ENCODE measurements at places on chromosomes 1 and 21. TPM values are rescaled to one million over a fixed set of nuclear protein-coding genes. Genes with fewer than 3 reads are reported as not detected.

- no peak overlapping the region for H3K27ac ChIP-seq
- H3K4me1 ChIP-seq = no peaks in the 10 kb centered on the region
- DNase-seq = peak; percentile 55
- H3K36me3 ChIP-seq = no peaks in the 10 kb centered on the region
- no peak overlapping the region for H3K4me3 ChIP-seq
These were observed 381.1 kb upstream of the PKN2 start for GRCh38 chr1:88302843-88303486.

GRCh38 chr21:29670228-29670627 lies 269.6 kb downstream of the GRIK1 start:
- no peaks in the 10 kb centered on the region for H3K36me3 ChIP-seq
- H3K27ac ChIP-seq = no peak overlapping the region
- H3K4me3 ChIP-seq = no peak overlapping the region
- no peaks in the 10 kb centered on the region for H3K27me3 ChIP-seq
- H3K4me1 ChIP-seq = no peaks in the 10 kb centered on the region
- no peak for DNase-seq

GRCh38 chr1:170734412-170735175 lies 70.7 kb downstream of the PRRX1 start:
- no peak for DNase-seq
- no peak overlapping the region for H3K4me3 ChIP-seq
- no peaks in the 10 kb centered on the region for H3K27me3 ChIP-seq
- no peaks in the 10 kb centered on the region for H3K4me1 ChIP-seq
- no peaks in the 10 kb centered on the region for H3K36me3 ChIP-seq

DNA sequence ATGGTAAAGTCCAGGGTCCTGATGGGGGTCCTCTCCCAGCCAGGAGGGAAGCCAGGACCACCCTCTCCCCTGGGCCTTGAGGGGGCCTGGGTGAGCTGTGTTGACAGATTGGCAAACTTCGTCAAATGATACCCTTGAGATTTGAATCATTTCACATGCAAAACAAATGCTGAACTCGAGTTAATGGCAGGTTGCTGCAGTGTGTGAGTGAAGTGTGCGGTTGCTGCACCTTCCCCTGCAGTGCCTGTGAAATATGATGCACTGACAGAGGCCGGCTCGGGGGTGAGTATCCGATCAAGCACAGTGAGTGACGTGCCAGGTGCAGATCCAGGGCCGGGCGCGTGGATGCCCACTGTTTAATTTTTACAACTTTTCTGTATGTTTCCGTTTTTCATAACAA lies 5.7 kb upstream of the KRTAP12-1 start:
- H3K4me1 ChIP-seq = no peaks in the 10 kb centered on the region
- no peak overlapping the region for H3K27ac ChIP-seq
- H3K27me3 ChIP-seq = peaks cover 10% of the 10 kb centered on the region
- no peak overlapping the region for H3K4me3 ChIP-seq
- no peaks in the 10 kb centered on the region for H3K36me3 ChIP-seq

GRCh38 chr1:169890761-169891538 lies 2.7 kb downstream of the SCYL3 start:
- H3K4me1 ChIP-seq = peaks cover 23% of the 10 kb centered on the region
- H3K27me3 ChIP-seq = no peaks in the 10 kb centered on the region
- peak overlapping the region; percentile 15 for H3K27ac ChIP-seq
- no peak overlapping the region for H3K4me3 ChIP-seq

GRCh38 chr1:119222271-119222670 lies 81.8 kb upstream of the WARS2 start:
- no peaks in the 10 kb centered on the region for H3K27me3 ChIP-seq
- H3K27ac ChIP-seq = no peak overlapping the region
- H3K4me1 ChIP-seq = no peaks in the 10 kb centered on the region

- no peak for DNase-seq
- H3K4me1 ChIP-seq = peaks cover 5% of the 10 kb centered on the region
- H3K27ac ChIP-seq = peak overlapping the region; percentile 98
- peak overlapping the region; percentile 76 for H3K4me3 ChIP-seq
These were observed 504 bp downstream of the DHRS3 start for GRCh38 chr1:12617511-12617900.

- no peak for DNase-seq
- H3K27ac ChIP-seq = no peak overlapping the region
- no peaks in the 10 kb centered on the region for H3K4me1 ChIP-seq
- no peak overlapping the region for H3K4me3 ChIP-seq
These were observed 19.3 kb downstream of the B3GALT5 start for GRCh38 chr21:39631842-39632562.

DNA sequence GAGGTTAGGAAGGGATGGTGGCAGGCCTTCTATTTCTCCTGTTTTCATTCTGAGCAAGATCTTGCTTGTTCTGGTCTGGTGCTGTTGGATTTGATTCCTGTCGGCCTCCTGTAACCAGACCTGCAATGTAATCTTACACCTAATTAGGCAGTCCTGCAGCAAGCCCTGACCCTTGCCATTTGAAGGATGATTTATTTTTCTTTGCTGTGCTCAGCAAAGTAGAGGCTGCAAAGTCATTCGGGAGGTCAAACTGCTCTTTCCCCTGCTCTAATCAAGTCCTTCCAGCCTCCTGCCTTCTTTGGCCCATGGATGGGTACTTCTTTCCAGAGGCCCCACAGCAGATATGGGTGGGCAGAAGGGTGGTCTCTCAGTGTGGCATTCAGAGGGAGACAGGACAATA lies 417.7 kb upstream of the USP24 start:
- no peaks in the 10 kb centered on the region for H3K27me3 ChIP-seq
- no peak overlapping the region for H3K27ac ChIP-seq
- H3K4me3 ChIP-seq = no peak overlapping the region
- DNase-seq = peak; percentile 55
- no peaks in the 10 kb centered on the region for H3K36me3 ChIP-seq

- peaks cover 11% of the 10 kb centered on the region for H3K4me1 ChIP-seq
- peak overlapping the region; percentile 94 for H3K27ac ChIP-seq
- peak overlapping the region; percentile 32 for H3K4me3 ChIP-seq
These were observed 483 bp downstream of the YBEY start for GRCh38 chr21:46286648-46287002.

- DNase-seq = no peak
- no peaks in the 10 kb centered on the region for H3K36me3 ChIP-seq
- no peaks in the 10 kb centered on the region for H3K27me3 ChIP-seq
These were observed 10.7 kb upstream of the LAMB3 start for GRCh38 chr1:209662879-209663327.

Gene SERTAD4
- 7.8 TPM for total RNA-seq

Gene GJA9
- total RNA-seq = not detected

Gene C1orf74
- 2.5 TPM for total RNA-seq

Gene SPRR3
- total RNA-seq = not detected

Gene ZNF326
- 18.3 TPM for total RNA-seq
